ENCODE measurements at places on chromosomes 5 and 9.

DNA sequence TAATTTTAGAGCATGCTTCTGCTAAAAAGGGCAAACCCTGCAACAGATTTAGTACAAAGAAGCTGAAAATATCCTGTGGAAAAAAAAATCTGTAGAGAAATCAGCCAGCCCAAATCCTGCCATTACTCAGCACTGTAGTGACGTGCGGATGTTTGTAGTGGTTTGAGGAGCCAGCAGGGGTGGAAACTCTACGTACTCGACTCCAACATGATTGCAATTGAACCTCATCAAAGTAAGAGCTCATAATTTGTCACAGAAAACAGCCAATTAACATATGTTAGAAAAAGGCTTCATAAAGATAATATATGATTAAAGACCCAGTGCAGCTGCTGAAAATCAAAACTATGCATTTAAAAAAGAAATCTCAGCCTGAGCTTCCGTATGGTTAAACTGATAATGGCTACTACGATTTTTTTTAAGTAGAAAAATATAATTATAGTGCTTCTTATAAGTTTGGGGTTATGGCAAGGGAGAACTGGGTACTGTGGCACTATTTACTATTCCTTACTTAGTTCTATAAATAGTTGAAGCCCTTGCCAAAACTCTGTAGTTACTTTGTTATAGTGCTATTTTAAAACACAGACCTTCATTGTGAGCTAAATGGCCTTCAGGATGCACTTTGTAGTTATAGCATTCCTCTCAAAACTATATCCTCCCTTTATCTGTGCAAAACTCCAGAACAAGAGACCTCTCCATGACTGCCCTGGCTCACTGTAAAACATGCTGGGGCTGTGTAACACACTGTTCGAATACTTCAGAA lies 49.4 kb downstream of the MEF2C start:
- DNase-seq: no peak

DNA sequence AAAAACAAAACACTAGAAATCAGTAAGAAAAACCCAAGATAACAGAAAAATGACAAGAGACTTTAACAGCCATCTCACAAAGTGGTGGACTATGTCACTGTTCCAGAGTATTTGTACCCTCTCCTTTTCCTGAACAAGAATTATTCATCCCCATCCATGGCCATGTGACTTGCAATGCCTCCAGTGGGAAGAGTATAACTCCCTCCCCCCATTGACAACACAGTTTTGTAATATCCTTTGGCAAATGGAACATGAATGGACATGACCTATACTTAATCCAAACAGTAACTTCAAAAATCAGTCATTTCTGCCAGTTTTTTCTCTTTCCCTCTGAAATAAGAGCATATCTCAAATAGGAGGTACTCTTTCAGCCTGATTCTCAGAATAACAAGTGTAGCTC lies 33.9 kb downstream of the PTBP3 start:
- no peak for DNase-seq

DNA sequence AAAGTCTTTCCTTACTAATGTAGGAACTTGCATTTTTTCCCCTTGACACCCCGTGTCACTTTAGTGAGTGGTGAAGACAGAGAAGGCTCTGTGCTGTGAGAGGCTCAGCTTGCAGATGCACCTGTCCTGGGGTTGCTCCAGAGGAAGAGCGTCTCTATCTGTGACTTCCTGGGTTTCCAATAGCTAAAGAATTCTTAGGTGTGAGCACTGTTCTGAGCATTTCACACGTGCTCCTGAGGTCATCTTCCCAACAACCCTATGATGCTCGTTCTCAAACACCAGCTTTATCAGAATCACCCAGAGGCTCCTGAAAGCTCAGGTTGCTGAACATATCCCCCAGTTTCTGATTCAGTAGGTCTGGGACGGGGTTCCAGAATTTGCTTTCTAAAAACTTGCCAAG lies 6.4 kb upstream of the CTSV start:
- no peak for DNase-seq

DNA sequence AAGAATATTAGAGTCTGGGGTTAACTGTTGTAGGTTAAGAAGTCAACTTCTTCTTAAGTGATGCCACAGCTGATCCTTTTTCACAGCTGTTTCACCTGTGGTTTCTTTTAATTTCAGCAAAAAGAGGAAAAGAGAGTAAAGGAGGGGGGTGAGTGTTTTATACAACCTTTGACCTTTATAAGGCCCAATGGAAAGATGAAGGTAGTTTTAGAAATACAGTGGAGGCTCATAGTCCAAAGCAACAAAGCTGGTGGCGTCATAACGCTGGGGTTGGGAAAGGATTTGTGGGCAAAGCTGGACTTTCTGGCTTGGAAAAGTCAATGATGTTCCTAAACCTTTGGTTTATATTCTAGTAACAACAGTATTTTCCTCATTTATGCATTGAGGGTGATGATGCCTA lies 49.5 kb downstream of the RCL1 start:
- DNase-seq: no peak

- DNase-seq: no peak
These were observed 213.6 kb downstream of the DAB2IP start for GRCh38 chr9:121865060-121865459.

GRCh38 chr5:127505905-127506304 lies 11.5 kb upstream of the PRRC1 start:
- no peak for DNase-seq

DNA sequence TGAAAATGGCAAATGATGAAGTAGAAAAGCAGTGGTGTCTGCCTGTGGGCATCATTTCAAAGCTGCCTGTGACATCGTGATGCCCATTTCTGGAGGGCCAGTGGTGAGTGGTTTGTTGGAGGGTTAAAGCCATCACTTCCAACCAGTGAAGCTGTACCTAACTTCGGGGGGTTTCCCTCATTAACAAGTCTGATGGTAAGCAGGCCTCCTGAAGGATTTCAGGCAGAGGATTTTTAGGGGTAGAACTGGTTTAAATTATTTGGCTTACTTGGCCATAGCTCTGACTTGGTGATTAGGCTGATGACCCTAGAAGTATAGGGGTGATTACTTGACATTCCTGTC lies 10.7 kb downstream of the TNFAIP8 start:
- no peak for DNase-seq

GRCh38 chr9:84278130-84278529 lies 62.4 kb downstream of the SLC28A3 start:
- no peak for DNase-seq

GRCh38 chr9:20599195-20599594 lies 23.1 kb downstream of the MLLT3 start:
- no peak for DNase-seq

DNA sequence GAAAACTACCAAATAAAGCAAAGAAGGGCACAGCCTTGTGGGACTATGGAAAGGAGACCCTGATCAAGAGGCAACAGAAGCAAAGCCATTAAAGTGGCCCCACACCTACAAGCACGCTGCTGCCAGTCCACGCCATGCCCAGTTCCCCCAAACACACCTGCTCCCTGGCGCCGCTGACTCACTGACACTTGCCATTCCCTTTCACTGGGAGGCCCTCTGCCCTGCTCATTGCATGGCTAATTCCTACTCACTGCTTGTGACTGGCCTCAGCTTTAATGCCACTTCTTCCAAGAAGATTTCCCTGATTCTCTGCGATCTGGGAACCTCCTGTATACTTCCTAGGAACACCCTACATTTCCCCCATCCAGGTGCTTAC lies 71.2 kb upstream of the TAF1L start:
- DNase-seq: no peak

GRCh38 chr9:114300846-114301797 lies 21.8 kb upstream of the ORM1 start:
- DNase-seq: no peak

DNA sequence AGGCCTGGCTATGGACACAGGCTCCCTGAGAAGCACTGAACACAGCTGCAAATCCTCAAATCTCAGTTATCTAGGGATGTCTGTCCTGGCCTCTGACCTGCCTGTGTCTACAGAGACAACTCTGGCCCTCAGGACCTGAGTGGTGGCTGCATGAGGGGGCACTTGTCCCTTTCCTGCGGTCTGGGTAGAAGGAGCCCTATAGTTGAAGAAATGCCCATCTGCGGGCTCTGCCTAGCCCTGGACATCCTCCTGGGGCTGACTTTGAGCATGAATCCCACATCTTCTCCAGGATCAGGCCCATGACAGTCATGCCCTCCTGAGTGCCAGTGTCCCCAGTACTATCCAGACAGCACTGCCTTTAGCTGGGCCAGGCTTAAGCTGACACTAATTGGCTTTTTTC lies 10.0 kb downstream of the DNAJB5 start:
- DNase-seq: no peak

GRCh38 chr5:6408260-6408596 lies 29.9 kb upstream of the MED10 start:
- no peak for DNase-seq

GRCh38 chr5:14756478-14756877 lies 92.0 kb downstream of the OTULIN start:
- peak; percentile 77 for DNase-seq

- DNase-seq: no peak
These were observed 972 bp downstream of the PDGFRB start for GRCh38 chr5:150154618-150155128.

- DNase-seq: no peak
These were observed 411.1 kb upstream of the MPDZ start for GRCh38 chr9:13690595-13690994.

DNA sequence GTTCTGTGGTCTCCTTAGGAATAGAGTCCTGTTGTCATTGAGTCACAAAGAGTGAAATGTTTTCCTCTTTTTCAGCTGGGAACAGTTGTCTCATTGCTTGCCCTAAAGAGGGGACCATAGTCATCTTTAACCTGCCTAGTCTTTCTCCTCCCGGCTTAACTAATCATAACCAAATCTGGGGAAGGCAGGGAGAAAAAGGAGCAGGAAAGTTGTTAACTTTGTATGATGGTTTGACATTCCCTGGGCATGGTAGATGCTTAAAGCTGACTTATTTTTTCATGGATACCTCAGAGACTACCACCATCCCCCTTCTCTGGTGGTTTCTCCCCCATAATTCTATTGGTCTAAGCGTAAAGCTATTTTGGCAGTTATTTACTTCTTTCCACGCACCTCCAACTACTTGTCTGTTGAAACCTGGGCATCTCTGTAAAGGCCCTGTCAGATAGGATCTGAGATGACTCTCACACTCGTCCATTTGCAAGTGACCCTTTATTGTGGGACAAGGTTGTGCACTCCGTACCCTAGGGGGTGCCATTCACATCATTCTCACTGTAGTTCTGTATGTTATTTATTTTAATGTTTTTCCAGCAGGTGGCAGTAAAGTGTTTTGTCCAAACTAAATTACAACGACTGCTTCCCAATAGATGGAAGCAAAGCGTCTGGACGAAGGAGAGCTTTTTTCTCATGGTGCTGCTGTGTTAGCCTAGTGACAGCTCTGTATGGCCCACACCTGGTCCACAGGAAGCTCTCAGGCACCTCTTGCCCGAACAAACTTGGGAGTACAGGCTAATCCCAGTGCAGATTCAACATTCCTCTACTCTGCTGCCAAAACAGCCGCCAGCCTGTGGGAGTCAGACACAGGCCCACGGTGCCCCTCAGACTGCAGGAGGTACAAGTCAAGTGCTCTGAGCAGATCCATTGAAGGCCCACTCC lies 3.0 kb upstream of the FAM13B start:
- DNase-seq: peak; percentile 75

GRCh38 chr5:90612919-90613318 lies 54.3 kb downstream of the ADGRV1 start:
- DNase-seq: no peak

DNA sequence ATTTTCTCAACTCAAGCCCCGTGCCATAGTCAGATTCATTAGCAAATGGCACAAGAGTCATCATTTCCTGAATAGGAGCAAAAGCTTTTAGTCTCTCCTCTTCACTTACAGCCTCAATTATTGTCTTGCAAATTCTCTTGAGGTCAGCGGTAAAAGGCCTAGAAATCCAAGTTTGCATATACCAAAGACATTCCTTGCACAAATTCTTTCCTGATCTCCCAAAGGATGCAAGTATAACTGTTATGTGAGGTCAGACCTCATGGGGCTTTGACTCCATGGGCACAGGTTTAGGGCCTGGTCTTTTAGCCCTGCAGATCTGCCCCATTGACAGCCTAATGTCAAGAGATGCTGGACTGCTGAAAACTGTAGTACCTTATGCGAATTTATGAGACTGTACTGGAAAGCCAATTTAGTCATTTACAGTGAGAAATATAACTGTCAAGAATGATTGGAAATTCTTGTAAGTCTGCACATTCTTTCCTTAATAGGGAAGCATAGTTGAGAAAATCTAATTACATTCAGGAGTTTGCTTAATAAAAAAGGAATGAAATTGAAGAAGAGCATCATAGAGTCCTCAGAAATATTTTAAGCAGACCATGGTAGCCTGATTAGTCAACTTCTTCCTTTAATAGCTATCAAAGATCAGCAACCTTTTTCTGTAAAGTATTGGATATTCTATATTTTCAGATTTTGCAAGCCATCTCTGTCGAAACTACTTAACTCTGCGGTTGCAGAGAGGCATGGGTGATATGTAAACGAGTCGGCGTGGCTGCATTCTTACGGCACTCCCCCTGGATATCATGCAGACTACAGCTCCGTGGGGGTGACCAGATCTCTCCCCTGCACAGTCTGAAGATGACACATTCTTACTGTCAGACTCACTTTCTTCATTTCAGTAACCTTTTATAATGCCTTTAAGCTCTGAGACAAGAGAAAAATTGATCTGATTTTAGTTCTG lies 45.2 kb downstream of the GCNT4 start:
- no peak for DNase-seq

DNA sequence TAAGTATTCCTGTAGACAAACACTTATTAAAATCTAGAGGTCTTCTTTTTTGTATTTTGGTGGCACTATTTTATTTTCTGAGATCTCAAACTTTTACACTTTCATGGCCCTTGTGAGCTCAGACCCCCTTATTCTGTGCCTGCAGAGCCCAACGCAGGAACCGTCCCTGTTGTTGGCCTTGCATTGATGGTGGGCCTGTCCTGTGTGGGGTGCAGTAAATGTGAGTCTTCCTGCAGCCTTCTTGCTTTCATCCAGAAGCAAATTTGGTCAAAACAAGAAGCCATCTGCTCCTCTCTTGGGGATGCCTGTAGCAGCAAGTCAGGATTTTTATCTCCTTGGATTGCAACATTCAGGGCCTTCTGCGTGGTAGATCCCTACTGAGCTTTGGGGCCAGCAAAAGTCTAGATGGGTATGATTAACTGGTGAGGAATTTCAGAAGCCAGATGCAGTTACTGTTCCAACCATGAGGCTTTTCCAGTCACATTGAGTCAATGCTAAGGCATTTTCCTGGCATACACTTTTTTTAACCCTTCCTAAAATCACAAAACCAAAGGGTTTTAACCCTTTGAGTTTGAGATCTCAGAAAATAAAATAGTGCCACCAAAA lies 31.7 kb downstream of the BASP1 start:
- no peak for DNase-seq

GRCh38 chr9:135077497-135078200 lies 9.8 kb upstream of the OLFM1 start:
- DNase-seq: peak; percentile 51

- DNase-seq: no peak
These were observed 365.6 kb downstream of the MAN2A1 start for GRCh38 chr5:110055302-110055701.

DNA sequence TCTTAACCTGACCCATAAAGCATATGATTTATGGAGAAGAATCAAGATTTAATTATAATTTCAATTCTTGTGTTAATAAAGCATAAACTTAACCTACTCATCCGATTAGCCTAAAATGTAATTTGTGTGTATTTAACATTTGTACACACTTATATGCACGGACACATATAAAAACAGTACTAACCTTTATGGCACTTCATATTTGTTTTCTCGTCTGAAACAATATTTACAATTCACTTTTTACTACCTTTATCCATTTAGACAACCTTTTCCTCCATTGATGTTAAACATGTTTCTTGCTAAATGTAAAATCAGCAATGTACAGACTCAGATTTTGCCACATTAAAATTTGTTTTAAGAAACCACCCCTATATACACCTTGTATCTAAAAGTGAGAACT lies 22.8 kb downstream of the MEGF10 start:
- no peak for DNase-seq

GRCh38 chr5:176700239-176700847 lies 53.1 kb downstream of the TSPAN17 start:
- peak; percentile 73 for DNase-seq
